ENCODE measurements at places on chromosomes 13 and 19. TPM values are rescaled to one million over a fixed set of nuclear protein-coding genes. Genes with fewer than 3 reads are reported as not detected.

- DNase-seq = no peak
Measured at GRCh38 chr19:771332-771785, 20.4 kb downstream of the MISP start.

- no peak for DNase-seq
Measured at GRCh38 chr19:17309965-17310461, 650 bp downstream of the DDA1 start.

DNA sequence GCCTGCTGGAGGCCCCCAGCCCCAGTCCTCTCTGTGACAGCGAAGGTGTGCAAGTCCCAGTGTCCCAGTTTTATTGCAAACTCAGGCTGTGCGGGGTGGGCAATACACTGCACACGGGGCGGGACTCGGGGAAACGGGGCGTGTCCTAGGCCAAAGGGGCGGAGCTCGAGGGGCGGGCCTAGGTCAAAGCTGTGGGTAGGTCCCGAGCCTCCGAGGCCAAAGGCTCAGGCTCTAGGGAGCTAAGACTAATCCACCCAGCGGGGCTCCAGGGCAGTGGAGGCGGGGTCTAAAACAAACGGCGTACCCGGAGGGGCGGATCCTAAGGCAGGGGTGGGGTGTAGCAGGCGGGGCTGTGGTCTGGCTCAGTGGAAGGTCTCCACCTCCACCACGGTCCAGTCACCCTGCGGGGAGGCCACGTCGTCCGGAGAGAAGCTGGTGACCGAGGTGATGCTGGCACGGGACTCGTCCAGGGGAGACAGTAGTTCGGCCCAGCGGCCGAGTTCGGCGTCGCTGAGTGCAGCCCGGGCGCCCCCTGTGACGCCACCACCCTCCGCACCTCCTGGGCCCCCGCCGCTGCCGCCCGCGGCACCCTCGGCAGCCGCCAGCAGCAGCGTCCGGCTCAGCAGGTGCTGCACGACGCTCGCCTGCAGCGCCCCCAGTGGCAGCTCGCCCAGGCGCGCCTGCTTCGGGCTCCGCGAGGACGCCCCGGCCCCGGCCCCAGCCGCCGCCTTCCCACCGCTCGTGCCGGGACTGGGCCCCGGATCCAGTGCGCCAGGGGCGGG, 5.3 kb downstream of the PRR36 start:
- DNase-seq = no peak

GRCh38 chr19:36049080-36049698, 4.9 kb downstream of the THAP8 start:
- DNase-seq = no peak

- DNase-seq = no peak
Measured at GRCh38 chr13:74003374-74003773, 130.8 kb downstream of the KLF12 start.

DNA sequence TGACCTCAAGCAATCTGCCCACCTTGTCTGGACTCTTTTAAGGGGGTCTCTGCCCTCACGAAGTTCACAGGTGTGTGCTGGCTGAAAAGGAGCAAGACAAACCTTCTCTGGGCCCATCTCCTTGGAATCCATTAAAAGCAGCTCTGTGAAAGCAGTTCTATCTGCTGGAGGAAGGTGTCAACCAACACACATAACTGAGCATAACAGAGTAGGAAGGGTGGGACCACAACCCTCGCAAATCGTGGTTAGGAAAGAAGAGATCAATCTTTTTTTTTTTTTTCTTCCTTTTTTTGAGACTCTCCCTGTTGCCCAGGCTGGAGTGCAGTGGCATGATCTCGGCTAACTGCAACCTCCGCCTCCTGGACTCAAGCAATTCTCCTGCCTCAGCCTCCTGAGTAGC, 1.4 kb downstream of the SUGP2 start:
- no peak for DNase-seq

DNA sequence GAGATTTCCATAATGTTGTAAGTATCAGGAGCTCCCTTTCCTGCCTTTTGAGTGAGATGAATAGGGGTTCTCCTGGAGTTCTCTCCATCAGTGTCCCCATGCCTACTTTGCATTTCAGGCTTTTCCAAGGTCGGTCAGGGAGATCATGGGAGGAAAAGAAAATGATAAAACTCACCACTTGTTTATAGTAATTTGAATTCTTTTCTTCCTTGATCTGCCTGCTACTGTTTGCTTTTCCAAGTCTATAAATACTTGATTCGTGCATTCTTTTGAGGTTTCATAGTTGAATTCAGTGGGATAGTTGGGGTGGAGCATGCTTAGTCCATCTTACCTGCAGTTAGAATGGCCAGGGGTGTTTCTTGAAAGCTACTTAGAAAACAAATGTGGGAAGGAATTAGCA, 51.5 kb downstream of the PCCA start:
- no peak for DNase-seq

DNA sequence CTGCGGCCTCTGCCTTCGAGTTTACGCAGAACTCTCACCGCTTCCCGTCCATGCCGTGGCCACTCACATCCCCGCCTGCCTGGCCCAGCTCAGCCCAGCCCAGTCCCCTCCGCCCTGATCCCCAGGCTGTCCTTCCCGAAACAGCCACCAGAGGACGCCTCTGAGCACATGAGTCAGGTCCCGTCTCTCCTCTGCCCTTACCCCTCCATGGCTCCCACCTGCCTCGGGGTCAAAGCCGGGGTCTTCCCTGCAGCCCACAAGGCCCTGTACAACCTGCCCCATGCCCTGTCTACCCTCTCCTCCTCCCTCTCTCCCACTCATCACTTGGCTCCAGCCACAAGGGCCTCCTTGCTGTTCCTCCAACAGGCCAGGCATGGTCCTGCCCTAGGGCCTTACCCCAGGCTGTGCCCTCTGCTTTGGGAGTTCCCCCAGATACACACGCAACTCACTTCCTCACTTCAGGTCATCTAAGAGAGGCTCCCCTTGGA, 8.1 kb upstream of the SEMA6B start:
- DNase-seq = no peak

ADGRE3 gene
- 1.2 TPM for total RNA-seq

A1BG gene
- total RNA-seq = 5.1 TPM

PAN3 gene
- 42.6 TPM for total RNA-seq

CASP14 gene
- total RNA-seq = 29.3 TPM

KATNAL1 gene
- total RNA-seq = 20.4 TPM

DCLK1 gene
- 82.5 TPM for total RNA-seq

PLK5 gene
- 0.10 TPM for total RNA-seq

YIF1B gene
- 18.0 TPM for total RNA-seq

PGLYRP1 gene
- total RNA-seq = 5.3 TPM

ZNF726 gene
- total RNA-seq = 8.7 TPM

CPAMD8 gene
- 4.0 TPM for total RNA-seq
